M059J (cell line): ENCODE measurements at places on chromosomes 6 and 20. TPM values are rescaled to one million over a fixed set of nuclear protein-coding genes. Genes with fewer than 3 reads are reported as not detected.

DNA sequence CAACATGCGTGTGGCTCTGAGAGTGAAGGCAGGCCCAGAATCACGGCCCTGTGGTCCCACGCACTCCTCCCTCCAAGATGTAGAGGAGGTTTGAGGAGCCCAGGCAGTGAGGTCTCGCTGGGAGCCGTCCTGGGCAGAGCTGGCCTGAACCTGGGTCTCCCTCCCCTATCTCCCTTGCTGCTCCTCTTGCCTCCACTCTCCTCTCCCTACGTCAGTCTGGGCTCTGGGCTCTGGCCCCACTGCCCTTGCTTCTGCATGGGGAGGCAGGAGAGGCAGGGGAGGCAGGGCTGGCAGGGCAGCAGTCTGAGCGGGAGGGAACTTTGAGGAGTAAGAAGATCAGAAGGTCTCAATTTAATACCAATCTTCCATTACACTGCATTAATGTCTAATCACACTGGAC is 375.1 kb downstream of the ZFAND3 start:
- DNase-seq, result no peak

GRCh38 chr6:121858986-121859385 is 423.5 kb downstream of the GJA1 start:
- DNase-seq, result no peak

Gene TNNC2
- not detected in 2 replicates for total RNA-seq

Gene SLC12A5
- 0.37 and 1.8 TPM in 2 replicates for total RNA-seq

Gene CLIC1
- total RNA-seq, result 1,686 and 1,715 TPM in 2 replicates

- no peak for DNase-seq
Observed at GRCh38 chr6:11202513-11203305, 29.8 kb downstream of the NEDD9 start.

Gene ADGB
- not detected in 2 replicates for total RNA-seq

- DNase-seq, result peak; percentile 67
Observed at GRCh38 chr6:24766680-24767462, 7.9 kb upstream of the GMNN start.
